Psoas muscle (tissue), 8 donors: ENCODE measurements at places on chromosomes 2 and 18. TPM values are rescaled to one million over a fixed set of nuclear protein-coding genes. Genes with fewer than 3 reads are reported as not detected.

DNA sequence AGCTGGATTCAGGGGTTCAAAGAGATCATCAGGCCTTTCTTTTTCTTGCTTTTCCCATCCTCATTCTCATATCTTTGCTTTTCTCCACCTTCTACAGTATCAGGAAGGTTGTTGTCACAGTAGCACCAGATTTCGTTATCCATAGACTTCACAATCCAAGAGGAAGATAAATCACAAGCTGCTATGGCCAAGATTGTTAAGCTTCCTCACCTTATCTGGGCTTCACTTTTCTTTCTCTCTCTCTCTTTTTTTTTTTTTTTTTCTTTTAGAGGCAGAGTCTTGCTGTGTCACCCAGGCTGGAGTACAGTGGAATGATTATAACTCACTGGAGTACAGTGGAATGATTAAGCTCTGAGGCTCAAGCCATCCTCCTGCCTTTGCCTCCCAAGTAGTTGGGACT lies 93.5 kb downstream of the TTC27 start:
- DNase-seq = no peak
- H3K27me3 ChIP-seq = no peaks in the 10 kb centered on the region
- H3K27ac ChIP-seq = no peak overlapping the region
- peaks cover 21% of the 10 kb centered on the region for H3K4me1 ChIP-seq

Gene EVA1A
- 0.91 TPM for total RNA-seq

GRCh38 chr2:196566961-196567666 lies 72.4 kb upstream of the CCDC150 start:
- no peaks in the 10 kb centered on the region for H3K27me3 ChIP-seq
- H3K27ac ChIP-seq = no peak overlapping the region
- no peak overlapping the region for H3K4me3 ChIP-seq
- H3K36me3 ChIP-seq = no peaks in the 10 kb centered on the region
- DNase-seq = no peak

- no peaks in the 10 kb centered on the region for H3K4me1 ChIP-seq
- no peak overlapping the region for H3K4me3 ChIP-seq
- H3K36me3 ChIP-seq = no peaks in the 10 kb centered on the region
- H3K27ac ChIP-seq = no peak overlapping the region
Observed at GRCh38 chr2:401019-401679, 113.3 kb upstream of the ALKAL2 start.

DNA sequence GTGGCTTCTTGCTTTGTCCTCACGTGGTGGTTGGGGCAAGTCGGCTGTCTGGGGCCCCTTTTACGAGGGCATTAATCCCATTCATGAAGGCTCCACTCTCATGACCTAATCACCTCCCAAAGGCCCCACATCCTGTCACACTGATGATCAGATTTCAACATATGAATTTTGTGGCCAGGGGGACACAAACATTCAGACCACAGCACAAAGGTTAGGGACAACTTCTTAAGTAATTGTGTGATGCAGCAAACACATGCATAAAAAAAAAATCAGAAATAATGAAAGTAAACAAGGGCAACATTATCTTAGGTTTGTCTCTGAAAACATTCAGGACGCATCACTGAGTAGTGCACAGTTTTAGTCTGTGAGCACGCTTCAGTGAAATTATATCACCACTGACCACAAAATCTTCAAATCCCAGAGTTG lies 54.2 kb upstream of the FRZB start:
- H3K4me3 ChIP-seq = no peak overlapping the region
- H3K27me3 ChIP-seq = no peaks in the 10 kb centered on the region
- H3K4me1 ChIP-seq = peaks cover 31% of the 10 kb centered on the region
- H3K36me3 ChIP-seq = peaks cover 14% of the 10 kb centered on the region
- peak overlapping the region; percentile 20 for H3K27ac ChIP-seq

Gene LGALSL
- total RNA-seq = 23.2 TPM

- H3K4me1 ChIP-seq = peaks cover 2% of the 10 kb centered on the region
- no peak for DNase-seq
- no peak overlapping the region for H3K27ac ChIP-seq
- no peaks in the 10 kb centered on the region for H3K36me3 ChIP-seq
- no peak overlapping the region for H3K4me3 ChIP-seq
- H3K27me3 ChIP-seq = no peaks in the 10 kb centered on the region
Observed at GRCh38 chr18:7466190-7466589, 100.9 kb upstream of the PTPRM start.

Gene GALNT14
- 0.54 TPM for total RNA-seq

DNA sequence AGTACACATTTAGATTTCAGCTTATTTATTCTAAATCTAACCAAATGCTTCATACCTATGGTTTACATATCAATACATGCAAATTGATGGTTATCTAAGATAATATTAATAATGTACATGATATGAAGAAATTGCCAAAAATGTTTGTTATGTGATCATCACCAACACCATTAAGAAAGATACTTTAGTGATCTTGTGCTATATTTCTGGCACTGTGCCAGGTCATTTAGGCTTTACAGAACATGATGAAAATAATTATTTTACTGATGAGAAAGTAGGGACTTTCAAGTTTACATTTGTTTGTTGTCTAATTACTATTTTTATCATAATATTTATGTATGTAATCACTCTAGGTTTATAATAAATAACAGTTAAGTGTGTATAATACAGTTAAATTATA lies 158.3 kb downstream of the GULP1 start:
- H3K27me3 ChIP-seq = no peaks in the 10 kb centered on the region
- H3K36me3 ChIP-seq = no peaks in the 10 kb centered on the region
- no peak overlapping the region for H3K4me3 ChIP-seq
- no peak for DNase-seq

GRCh38 chr2:120343433-120344105 lies 2.4 kb upstream of the INHBB start:
- no peaks in the 10 kb centered on the region for H3K36me3 ChIP-seq
- no peaks in the 10 kb centered on the region for H3K27me3 ChIP-seq
- peaks cover 19% of the 10 kb centered on the region for H3K4me1 ChIP-seq
- DNase-seq = peak; percentile 95

- H3K4me3 ChIP-seq = no peak overlapping the region
- DNase-seq = no peak
- no peaks in the 10 kb centered on the region for H3K36me3 ChIP-seq
- no peaks in the 10 kb centered on the region for H3K4me1 ChIP-seq
- H3K27ac ChIP-seq = no peak overlapping the region
Observed at GRCh38 chr2:145599756-145600155, 1079.8 kb upstream of the ZEB2 start.

- H3K27me3 ChIP-seq = no peaks in the 10 kb centered on the region
- no peaks in the 10 kb centered on the region for H3K4me1 ChIP-seq
- no peak for DNase-seq
- H3K4me3 ChIP-seq = no peak overlapping the region
- no peak overlapping the region for H3K27ac ChIP-seq
Observed at GRCh38 chr18:9240270-9240669, 94.3 kb upstream of the TWSG1 start.

- no peaks in the 10 kb centered on the region for H3K4me1 ChIP-seq
- H3K36me3 ChIP-seq = no peaks in the 10 kb centered on the region
- no peaks in the 10 kb centered on the region for H3K27me3 ChIP-seq
- no peak overlapping the region for H3K27ac ChIP-seq
- DNase-seq = no peak
- no peak overlapping the region for H3K4me3 ChIP-seq
Observed at GRCh38 chr2:62141142-62141740, 54.7 kb upstream of the B3GNT2 start.

Gene CCDC68
- total RNA-seq = 1.6 TPM

DNA sequence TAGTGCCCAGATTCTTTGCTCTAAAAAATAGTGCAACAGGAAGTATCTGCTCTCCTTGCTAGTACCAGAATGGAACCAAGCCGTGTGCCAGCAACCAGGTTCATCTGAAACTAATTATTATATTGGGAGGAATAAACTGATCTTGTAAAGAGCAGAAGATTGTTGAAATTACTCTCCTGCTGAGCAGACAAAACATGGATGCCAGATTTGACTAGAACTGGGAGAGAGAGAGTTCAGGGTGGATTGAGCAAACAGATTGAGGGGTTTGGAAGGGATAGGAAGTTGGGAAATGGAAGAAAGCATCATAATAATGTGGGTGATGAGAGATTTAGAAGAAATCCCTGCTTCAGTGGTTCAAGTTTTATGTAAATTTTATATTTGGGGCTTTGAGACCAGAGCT lies 160.1 kb upstream of the RASGRP3 start:
- H3K4me3 ChIP-seq = no peak overlapping the region
- H3K27me3 ChIP-seq = no peaks in the 10 kb centered on the region
- peaks cover 5% of the 10 kb centered on the region for H3K4me1 ChIP-seq
- DNase-seq = no peak
- no peak overlapping the region for H3K27ac ChIP-seq

- no peak overlapping the region for H3K4me3 ChIP-seq
- no peak overlapping the region for H3K27ac ChIP-seq
- no peaks in the 10 kb centered on the region for H3K4me1 ChIP-seq
- H3K27me3 ChIP-seq = no peaks in the 10 kb centered on the region
Observed at GRCh38 chr2:208356846-208357574, 49.6 kb upstream of the PTH2R start.

Gene POLE4
- total RNA-seq = 96.6 TPM

DNA sequence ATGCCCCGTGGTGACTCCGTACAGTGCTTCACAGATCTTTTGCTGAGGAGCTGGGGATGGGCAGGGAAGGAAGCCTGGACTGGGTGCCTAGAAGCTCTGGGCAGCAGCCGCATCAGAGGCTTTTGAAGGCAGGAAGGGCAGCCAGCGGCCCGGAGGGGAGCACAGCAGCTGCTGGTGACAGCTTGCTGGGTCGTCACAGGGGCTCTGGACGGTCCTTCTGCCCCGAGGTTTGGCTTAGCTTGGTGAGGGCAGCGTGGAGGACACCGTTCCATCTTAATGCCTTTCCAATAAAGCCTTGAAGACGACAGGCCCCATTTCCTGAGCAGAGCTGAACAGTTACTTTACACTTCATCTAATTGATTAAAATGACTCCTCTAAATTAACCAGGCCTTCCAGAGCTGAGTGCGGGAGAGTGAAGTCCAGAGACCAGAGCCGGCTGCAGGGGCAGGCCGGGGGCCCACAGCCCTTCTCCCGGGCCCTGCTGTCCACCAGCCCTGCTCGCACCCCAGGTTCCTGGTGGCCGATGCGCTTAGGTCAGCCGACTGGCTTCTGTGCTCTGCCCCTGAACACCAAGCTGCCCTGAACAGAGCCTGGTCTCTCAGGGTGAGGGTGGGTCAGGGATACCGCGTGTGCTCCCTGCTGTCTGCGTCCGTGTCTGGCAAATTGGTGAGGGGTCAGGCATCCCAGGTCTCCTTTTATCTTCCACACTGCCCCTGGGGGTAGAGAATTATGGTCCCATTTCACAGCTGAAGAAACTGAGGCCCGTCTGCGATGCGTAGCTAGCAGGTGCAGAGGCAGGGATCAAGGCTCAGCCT lies 43.5 kb downstream of the RRM2 start:
- H3K36me3 ChIP-seq = no peaks in the 10 kb centered on the region
- no peaks in the 10 kb centered on the region for H3K27me3 ChIP-seq
- no peak overlapping the region for H3K27ac ChIP-seq
- no peak for DNase-seq
- no peak overlapping the region for H3K4me3 ChIP-seq

DNA sequence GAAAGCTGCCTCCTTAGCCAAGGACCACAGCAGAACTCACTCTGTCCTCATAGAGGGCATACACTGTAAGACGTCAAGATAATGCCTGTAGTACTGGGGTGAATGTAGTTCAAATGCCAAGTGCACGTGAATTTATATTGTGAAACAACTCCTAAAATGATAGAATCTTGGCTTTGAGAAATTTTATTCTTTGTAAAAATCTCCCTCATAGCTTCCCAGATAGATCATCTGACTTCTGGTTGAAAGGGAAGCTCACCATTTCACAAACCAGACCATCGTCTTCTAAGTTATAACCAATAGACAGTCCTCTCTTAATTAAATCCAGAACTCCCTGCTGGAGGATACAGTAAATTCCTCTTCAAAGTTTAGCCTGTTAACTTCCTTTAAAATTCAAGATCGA lies 110.9 kb upstream of the MSTN start:
- H3K27ac ChIP-seq = no peak overlapping the region
- no peaks in the 10 kb centered on the region for H3K27me3 ChIP-seq
- no peaks in the 10 kb centered on the region for H3K4me1 ChIP-seq
- no peak for DNase-seq
- no peak overlapping the region for H3K4me3 ChIP-seq

DNA sequence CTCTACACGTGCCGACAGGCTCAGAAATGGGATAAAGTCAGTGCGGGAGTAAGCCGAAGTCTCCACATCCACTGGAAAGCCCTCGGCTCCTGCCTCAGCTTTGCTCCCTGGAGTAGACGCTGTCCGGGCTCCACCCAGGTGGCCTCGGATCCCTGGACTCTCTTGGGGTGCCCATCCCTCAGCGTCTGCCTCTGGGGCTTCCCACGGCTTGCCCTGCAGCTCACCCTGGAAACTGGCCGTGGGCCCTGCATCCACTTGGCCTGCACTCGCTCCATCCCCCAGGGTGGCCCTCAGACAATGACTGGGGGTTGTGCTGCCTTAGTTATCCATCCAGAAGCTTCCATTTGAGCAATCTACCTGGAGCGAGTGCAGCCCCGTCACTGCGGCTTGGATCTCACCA lies 36.2 kb upstream of the TAF1B start:
- no peak for DNase-seq
- no peaks in the 10 kb centered on the region for H3K27me3 ChIP-seq
- no peaks in the 10 kb centered on the region for H3K36me3 ChIP-seq
- no peak overlapping the region for H3K27ac ChIP-seq

Gene TEX44
- not detected for total RNA-seq
